ENCODE measurements at places on chromosomes 7 and 10. TPM values are rescaled to one million over a fixed set of nuclear protein-coding genes. Genes with fewer than 3 reads are reported as not detected.

Gene ATG9B
- total RNA-seq = 0.68 TPM

Gene PCDH15
- total RNA-seq = 1.2 TPM

GRCh38 chr10:133537546-133538545, 10.7 kb downstream of the CYP2E1 start:
- no peak overlapping the region for H3K4me3 ChIP-seq
- no peaks in the 10 kb centered on the region for H3K4me1 ChIP-seq
- no peak for DNase-seq
- no peak overlapping the region for H3K27ac ChIP-seq

Gene SPOCK2
- total RNA-seq = 69.7 TPM

Gene CDHR3
- total RNA-seq = 15.1 TPM

GRCh38 chr10:8312781-8313180, 258.3 kb downstream of the GATA3 start:
- peaks cover 6% of the 10 kb centered on the region for H3K27me3 ChIP-seq
- H3K4me1 ChIP-seq = no peaks in the 10 kb centered on the region
- DNase-seq = no peak
- no peak overlapping the region for H3K4me3 ChIP-seq
- H3K27ac ChIP-seq = no peak overlapping the region

DNA sequence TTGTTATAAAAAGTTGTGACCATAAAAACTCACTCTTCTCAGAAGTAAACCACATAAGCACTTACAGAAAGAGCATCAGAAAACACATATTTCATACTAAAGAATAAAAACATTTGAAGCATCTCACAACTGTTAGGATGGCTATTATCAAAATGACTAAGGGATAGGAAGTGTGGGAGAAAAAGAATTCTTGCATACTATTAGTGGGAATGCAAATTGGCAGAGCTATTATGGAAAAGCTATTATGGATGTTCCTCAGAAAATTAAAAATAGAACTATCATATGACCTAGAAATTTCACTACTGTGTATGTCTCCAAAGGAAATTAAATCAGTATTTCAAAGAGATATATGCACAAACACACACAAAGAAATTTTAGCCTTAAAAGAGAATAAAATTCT, 25.2 kb upstream of the POT1 start:
- H3K4me1 ChIP-seq = no peaks in the 10 kb centered on the region
- H3K4me3 ChIP-seq = no peak overlapping the region
- H3K36me3 ChIP-seq = no peaks in the 10 kb centered on the region
- DNase-seq = no peak
- no peaks in the 10 kb centered on the region for H3K27me3 ChIP-seq

GRCh38 chr7:23211589-23211988, 29.7 kb downstream of the NUP42 start:
- no peaks in the 10 kb centered on the region for H3K27me3 ChIP-seq
- H3K4me1 ChIP-seq = peaks cover 22% of the 10 kb centered on the region
- no peak overlapping the region for H3K4me3 ChIP-seq

DNA sequence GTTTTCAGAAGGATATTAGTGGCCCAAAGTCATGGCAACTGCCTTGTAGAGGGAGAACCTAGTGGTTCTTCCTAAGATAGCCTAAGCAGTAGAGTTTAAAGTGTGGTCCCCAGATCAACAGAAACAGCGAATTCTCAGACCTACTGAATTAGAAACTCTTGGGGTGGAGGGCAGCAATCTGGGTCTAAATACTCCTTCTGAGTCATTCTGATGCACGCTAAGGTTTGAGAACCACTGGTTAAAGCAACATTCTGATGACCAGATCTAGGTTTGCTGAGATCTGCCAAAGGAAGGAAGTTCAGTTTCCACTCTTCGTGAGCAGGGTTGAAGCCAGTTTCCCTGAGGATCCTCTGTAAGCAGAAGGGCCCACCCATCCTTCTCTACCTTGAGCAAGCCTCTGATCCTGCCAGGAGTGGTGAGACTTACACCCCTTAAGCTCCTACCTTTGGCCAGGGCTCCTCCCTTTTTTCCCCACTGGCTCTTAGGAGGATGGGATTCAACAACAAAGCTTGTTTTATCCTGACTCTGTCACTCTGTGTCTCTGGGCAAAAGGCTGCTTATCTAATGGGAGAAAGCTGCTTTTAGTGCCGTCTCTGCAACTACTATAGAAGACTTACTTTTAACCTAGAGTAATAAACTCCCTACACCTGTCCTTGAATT, 26.8 kb upstream of the TRUB1 start:
- H3K27me3 ChIP-seq = no peaks in the 10 kb centered on the region
- no peaks in the 10 kb centered on the region for H3K36me3 ChIP-seq
- H3K27ac ChIP-seq = no peak overlapping the region

Gene FAM241B
- total RNA-seq = 9.3 TPM

GRCh38 chr7:41720886-41721285, 18.0 kb upstream of the INHBA start:
- no peak for DNase-seq
- H3K27ac ChIP-seq = no peak overlapping the region
- no peaks in the 10 kb centered on the region for H3K36me3 ChIP-seq
- no peaks in the 10 kb centered on the region for H3K4me1 ChIP-seq
- no peak overlapping the region for H3K4me3 ChIP-seq

DNA sequence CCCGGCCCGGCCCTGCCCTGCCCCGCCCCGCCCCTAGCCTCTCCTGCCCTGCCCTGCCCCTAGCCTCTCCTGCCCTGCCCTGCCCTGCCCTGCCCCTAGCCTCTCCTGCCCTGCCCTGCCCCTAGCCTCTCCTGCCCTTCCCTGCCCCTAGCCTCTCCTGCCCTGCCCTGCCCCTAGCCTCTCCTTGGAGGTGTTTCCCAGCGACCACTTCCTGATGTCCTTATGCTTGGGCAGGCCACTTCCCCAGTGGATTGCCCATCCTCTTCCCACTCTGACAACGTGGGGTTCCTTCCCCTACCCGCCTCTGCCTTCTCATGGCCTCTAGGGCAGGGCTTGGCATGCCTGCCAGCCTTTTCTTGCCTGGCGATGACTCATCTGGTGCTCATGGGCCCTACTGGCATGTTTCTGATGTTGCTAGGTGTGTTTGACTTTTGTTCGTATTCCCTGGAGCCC, 21.2 kb downstream of the PRXL2A start:
- no peak for DNase-seq
- peaks cover 21% of the 10 kb centered on the region for H3K36me3 ChIP-seq
- no peaks in the 10 kb centered on the region for H3K4me1 ChIP-seq
- H3K27me3 ChIP-seq = no peaks in the 10 kb centered on the region

GRCh38 chr7:100208911-100209408, 10.8 kb upstream of the PVRIG start:
- no peaks in the 10 kb centered on the region for H3K27me3 ChIP-seq
- no peak for DNase-seq
- H3K27ac ChIP-seq = no peak overlapping the region
- no peaks in the 10 kb centered on the region for H3K36me3 ChIP-seq

DNA sequence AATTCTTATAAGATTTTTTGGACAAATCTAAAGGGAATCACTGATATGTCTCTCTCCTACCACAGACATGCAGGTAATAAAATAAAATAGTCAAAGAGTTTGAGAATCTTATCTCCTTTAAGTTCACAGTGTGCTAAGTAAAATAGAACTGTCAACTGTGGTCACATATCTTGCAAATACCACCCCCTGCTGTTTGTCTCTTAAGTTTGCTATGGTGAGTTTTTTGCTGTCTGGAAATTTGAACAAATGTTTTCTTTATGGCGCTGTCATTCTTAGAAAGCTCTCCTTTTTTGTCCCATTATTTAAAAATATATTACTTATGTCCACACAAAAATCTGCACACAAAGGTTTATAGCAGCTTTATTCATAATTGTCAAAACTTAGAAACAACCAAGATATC, 19.6 kb downstream of the GIMAP5 start:
- H3K4me3 ChIP-seq = no peak overlapping the region
- H3K36me3 ChIP-seq = no peaks in the 10 kb centered on the region
- no peaks in the 10 kb centered on the region for H3K4me1 ChIP-seq
- DNase-seq = no peak

GRCh38 chr7:116148626-116149025, 61.7 kb upstream of the TES start:
- no peak overlapping the region for H3K4me3 ChIP-seq
- no peak overlapping the region for H3K27ac ChIP-seq
- H3K4me1 ChIP-seq = no peaks in the 10 kb centered on the region
- no peak for DNase-seq
- no peaks in the 10 kb centered on the region for H3K27me3 ChIP-seq

Gene TEX47
- total RNA-seq = not detected

Gene CCZ1
- 64.9 TPM for total RNA-seq

Gene PAX2
- not detected for total RNA-seq

GRCh38 chr7:129830949-129831348, 121.8 kb downstream of the UBE2H start:
- no peak for DNase-seq
- no peak overlapping the region for H3K4me3 ChIP-seq
- H3K27me3 ChIP-seq = no peaks in the 10 kb centered on the region
- H3K4me1 ChIP-seq = peaks cover 36% of the 10 kb centered on the region
- peak overlapping the region; percentile 67 for H3K27ac ChIP-seq

GRCh38 chr10:111739125-111739873, 444.3 kb downstream of the GPAM start:
- no peak overlapping the region for H3K27ac ChIP-seq
- H3K36me3 ChIP-seq = no peaks in the 10 kb centered on the region
- H3K27me3 ChIP-seq = no peaks in the 10 kb centered on the region
- no peak overlapping the region for H3K4me3 ChIP-seq

DNA sequence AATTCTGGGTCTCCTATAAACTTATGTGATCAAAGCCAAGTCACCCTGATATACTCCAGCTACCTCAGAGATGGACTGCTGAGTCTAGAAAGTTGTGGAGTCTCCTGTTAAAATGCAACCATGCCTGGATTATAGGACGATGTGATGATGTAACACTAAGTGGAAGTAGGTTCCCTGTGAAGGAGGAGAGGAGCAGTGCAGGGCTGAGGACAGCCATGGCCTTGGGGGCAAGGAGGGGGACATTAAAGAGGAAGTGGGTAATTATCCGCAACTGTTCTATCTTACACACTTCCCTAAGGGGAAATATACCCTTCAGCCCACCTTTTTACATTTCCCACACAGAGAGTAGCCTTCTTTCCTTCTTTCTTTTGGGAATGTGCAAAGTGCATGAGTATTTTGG, 63.8 kb downstream of the MTPN start:
- H3K4me3 ChIP-seq = no peak overlapping the region
- H3K27ac ChIP-seq = no peak overlapping the region
- no peaks in the 10 kb centered on the region for H3K27me3 ChIP-seq
- H3K36me3 ChIP-seq = no peaks in the 10 kb centered on the region

- no peaks in the 10 kb centered on the region for H3K36me3 ChIP-seq
- H3K27ac ChIP-seq = no peak overlapping the region
- H3K4me1 ChIP-seq = no peaks in the 10 kb centered on the region
- H3K27me3 ChIP-seq = no peaks in the 10 kb centered on the region
Observed at GRCh38 chr7:51000956-51001355, 218.3 kb upstream of the GRB10 start.

GRCh38 chr7:90188281-90188680, 23.3 kb upstream of the STEAP2 start:
- H3K27ac ChIP-seq = no peak overlapping the region
- no peaks in the 10 kb centered on the region for H3K4me1 ChIP-seq
- no peak overlapping the region for H3K4me3 ChIP-seq
- DNase-seq = no peak
- H3K27me3 ChIP-seq = no peaks in the 10 kb centered on the region

DNA sequence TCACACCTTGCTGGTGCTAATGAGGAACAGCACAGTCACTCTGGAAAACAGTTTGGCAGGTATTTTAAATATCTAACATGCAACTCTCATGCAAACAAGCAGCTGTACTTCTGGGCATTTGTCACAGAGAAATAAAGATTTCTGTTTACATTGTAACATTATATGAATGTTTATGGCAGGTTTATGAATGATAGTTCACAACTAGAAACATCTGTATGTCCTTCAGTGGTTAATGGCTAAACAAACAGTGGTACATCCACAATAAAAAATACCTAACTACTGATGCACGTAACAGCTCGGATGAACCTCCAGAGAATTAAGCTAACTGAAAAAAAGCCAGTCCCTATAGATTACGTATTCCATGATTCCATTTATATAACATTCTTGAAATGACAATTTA, 109.6 kb downstream of the GPR37 start:
- H3K36me3 ChIP-seq = no peaks in the 10 kb centered on the region
- no peak for DNase-seq
- no peaks in the 10 kb centered on the region for H3K27me3 ChIP-seq
- no peaks in the 10 kb centered on the region for H3K4me1 ChIP-seq

GRCh38 chr10:96685306-96685705, 35.0 kb downstream of the PIK3AP1 start:
- H3K4me1 ChIP-seq = no peaks in the 10 kb centered on the region
- no peak for DNase-seq
- H3K27ac ChIP-seq = peak overlapping the region; percentile 39

GRCh38 chr10:116761883-116762282, 19.5 kb upstream of the HSPA12A start:
- no peak overlapping the region for H3K27ac ChIP-seq
- no peaks in the 10 kb centered on the region for H3K27me3 ChIP-seq
- no peak for DNase-seq
- H3K36me3 ChIP-seq = no peaks in the 10 kb centered on the region
- no peak overlapping the region for H3K4me3 ChIP-seq

Gene FEZF1
- total RNA-seq = not detected

DNA sequence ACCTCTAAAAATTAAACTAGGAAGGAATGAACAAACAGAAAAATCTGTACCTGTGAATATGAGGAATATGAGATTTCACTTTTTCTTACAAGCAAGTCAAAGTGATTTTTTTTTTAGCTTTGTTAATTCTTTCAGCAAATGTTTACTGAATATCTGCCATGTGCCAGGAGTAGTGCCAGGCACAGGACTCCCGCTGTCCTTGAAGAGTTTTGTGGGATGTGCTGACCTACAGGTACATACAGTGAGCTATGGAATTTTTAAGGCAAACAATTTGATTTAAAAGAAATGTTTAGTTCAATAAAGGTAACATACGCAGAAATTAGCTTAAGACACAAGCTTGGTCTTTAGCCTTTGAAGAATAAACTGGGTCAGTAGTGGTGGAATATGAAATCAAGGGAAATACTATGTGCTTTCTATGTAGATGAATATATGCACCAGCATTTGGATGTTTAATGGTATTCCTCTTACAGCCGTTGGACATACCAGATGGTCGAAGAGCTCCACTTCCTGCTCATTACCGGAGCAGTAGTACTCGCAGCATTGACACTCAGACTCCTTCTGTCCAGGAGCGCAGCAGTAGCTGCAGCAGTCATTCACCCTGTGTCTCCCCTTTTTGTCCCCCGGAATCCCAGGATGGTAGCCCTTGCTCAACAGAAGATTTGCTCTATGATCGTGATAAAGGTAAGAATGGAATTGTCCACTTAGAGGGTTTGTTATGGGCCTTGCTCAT, 102.0 kb downstream of the GLCCI1 start:
- no peak overlapping the region for H3K4me3 ChIP-seq
- no peaks in the 10 kb centered on the region for H3K4me1 ChIP-seq
- H3K27me3 ChIP-seq = no peaks in the 10 kb centered on the region
- no peaks in the 10 kb centered on the region for H3K36me3 ChIP-seq
- H3K27ac ChIP-seq = no peak overlapping the region
